ENCODE measurements at places on chromosomes 3 and 15.

GRCh38 chr3:74089814-74090213, 465.1 kb upstream of the PDZRN3 start:
- no peak for DNase-seq

DNA sequence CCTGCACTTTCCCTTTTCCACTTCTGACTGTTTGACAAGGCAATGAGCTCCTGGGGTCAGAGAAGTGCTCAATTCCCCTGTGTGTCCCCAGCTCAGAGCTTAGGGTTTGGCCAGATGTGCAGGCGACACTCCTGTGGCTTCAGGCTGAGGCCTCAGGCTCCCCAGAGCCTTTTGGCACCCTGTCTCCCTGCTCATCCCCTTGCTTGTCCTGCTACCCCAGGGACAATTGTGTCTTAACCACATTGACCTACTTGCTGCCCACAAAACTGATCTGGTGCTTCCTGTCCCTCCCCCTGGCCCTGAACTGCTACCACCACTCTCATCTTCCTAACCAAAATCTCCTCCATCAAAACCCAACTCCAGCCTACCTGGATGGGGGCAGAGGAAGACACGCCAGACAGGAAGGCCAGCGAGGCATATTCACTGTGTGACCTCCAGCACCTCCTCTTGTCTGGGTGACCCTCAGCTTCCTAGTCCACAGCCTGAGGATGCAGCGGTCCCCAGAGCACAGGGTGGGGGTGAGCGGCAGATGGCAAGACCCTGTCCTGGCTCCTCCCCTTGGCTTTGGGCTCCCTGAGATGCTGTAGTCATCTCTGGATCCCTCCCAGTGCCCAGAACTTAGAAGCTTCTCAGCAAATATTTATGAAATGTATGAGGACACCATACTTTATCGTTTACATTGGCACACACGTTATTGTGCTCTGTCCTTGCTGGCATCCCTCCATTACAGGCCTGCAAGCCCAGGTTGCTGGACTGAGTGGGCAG, 98.9 kb upstream of the SLC6A6 start:
- DNase-seq: peak; percentile 2

DNA sequence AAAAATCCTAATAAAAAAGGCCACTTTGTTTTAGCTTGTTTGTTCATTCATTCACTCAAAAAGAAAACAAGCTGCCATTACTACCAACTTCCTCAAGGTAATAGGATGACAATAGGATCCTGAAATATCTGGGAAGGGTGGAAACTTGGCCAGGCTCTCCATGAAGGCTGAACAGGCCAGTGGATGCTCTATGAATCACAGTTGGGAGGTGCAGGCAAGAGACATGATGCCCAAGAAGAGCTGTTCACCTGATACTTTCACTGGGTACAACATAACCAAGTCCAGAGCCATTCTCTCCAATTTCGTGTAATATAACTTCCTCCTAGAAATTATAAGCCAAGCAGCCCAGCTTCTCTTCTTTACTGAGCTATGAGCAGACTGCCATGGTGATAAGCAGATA, 37.3 kb downstream of the NMNAT3 start:
- DNase-seq: no peak

DNA sequence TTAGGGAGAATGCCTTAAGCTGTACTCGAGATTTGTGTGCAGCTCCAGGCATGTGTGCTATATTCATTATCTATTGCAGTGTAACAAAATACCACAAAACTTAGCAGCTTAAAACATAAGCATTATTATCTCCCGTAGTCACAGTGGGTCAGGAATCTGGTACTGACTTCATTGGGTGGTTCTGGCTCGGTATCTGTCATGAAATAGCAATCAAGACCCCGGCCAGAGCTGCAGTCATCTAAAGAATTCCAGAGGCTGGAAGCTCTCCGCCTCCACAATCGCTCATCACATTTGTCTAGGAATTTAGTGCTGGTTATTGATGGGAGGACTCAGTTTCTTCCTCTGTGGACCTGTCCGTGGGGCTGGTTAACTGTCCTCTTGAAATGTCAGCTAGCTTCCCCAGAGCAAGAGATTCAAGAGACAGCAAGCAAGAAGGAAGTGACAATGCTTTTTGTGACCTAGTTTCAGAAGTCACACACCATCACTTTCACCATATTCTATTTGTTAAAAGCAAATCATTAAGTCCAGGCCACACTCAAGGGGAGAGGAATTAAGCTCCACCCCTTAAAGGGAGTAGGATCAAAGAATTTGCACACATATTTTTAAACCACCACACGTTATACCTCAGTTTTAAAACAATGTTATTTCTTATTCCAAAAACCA, 76.1 kb downstream of the TOP2B start:
- no peak for DNase-seq

- DNase-seq: no peak
These were observed 435.5 kb upstream of the TGFBR2 start for GRCh38 chr3:30170681-30171438.

DNA sequence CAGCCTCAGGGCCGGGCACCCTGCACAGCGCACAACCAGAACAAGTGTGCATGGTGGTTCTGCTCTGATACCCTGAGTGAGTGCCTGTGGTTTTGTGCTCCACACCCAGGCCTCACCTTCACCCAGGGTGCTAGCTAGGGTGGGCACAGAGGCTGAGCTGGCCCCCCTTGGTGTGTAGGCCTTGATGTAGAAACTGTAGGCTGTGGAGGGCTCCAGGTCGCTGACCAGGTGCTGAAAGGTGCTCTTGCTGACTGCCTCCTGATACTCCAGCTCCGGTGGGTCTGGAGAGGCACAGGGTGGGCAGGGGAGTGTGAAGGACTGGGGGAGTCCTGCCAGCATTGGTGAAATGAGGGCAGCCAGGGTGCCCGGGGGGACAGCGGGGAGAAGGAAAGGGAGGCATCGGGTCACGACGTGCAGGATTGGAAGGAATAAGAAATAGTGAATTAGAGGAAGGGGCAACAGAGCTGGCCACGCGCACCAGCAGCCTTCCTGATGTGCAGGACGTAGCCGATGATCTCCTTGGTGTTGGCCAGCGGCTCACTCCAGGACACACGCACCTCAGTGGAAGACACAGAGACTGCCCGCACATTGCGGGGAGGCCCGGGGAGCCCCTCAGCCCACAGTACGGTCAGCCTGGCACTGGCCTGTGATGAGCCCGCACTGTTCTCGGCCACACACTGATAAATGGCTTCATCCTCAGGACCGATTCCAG, 26.6 kb downstream of the RNU5B-1 start:
- no peak for DNase-seq

DNA sequence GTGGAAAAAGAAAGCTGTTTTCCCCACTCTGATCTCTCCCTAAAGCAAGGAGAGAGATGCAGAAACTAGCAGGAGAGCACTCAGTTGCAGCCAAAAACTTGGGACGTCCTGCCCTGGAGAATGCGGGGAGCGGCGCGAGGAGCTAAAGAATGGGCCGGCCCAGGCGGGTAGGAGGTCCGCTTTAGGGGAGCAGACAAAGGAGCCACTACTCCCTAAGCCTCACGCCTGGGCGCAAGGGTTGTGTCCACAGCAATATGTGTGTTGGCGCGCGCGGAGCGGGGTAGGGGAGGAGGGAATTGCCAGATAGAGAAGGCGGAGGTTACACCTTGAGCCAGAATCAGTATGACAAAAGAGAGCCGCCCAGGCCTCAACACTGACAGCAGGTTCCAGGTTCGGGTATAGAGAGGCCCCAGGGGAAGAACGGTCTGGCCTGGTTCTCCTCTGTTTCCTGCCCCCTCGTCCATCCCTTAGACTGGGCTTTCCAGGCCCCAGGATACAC, 2.9 kb downstream of the WNT5A start:
- no peak for DNase-seq

GRCh38 chr3:188006726-188007393, 147.1 kb upstream of the LPP start:
- no peak for DNase-seq

GRCh38 chr3:146345900-146346299, 95.0 kb upstream of the PLSCR4 start:
- no peak for DNase-seq

- no peak for DNase-seq
These were observed 219.3 kb upstream of the SLCO3A1 start for GRCh38 chr15:91634179-91634578.

DNA sequence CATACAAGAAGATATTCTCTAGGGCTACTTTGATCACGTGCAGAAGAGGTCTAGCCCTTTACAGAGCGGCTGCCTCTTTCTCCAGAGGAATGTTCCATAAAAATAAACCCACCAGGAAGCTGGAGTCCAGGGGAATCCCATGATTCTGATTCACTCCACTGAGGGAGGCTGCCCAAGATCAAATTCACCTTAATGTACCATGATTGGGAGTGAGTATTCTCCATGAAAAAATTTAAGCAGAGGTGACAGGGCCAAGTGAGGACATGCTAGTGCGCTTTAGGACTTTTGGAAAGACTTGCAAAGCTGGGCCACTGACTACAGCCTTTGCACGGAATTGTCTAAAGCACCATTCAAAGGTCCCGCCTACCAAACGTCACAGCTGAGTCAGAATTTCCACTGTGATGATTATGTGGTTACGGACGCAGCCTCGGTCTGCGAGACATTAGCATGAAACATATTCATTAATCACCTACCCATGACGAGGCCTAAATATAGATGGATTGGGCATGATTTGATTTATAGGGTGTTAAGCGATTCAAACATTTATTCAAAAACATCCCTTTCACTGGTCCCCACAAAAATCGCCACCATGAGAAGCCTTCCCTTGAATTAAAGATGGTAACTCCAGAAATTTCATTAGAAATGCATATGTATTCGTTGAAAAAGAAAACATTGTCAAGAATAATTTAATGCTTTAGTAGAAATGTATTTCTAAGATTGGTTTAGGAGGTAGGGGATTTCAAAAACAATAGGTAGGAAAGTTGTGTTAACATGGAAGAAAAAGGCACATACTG, 152.6 kb downstream of the GREM1 start:
- DNase-seq: no peak

DNA sequence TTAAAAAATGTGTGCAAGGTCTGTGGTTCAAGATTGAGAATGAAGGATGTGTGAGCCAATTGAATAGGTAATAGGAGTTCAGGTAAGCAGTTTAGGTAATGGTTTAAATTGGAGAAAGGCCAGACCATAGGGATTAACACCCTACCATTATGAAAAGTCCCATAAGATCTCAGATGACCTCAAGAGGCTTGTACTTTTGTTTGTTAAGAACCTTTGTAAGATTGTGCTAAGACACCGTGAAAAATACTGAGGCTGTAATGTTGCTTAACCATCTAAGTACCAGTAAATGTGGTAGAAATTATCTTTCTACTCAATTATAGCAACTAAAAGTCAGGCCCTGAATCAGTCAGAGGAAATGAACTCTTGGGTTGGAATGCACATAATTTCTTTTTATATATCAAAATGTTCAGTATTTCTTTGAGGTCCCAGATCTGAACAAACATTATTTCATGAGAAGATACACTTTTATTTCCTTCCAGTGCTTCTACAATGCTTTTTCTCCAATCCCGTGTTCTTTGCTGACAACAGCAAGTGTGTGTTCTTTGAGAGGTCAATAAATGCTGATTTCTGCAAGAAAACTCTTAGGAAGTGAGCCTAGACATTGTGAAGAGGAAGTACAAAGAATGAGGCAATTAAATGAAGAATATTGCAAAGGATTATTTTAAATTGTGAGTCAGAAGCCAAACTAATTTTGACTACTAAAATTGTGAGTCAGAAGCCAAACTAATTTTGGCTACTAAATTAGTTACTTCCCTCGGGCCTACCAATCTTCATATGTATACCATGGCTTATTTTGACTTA, 66.4 kb downstream of the TCF12 start:
- DNase-seq: no peak

GRCh38 chr15:59159210-59159609, 47.4 kb upstream of the LDHAL6B start:
- no peak for DNase-seq

GRCh38 chr3:141223673-141224166, 7.9 kb upstream of the PXYLP1 start:
- no peak for DNase-seq

- no peak for DNase-seq
These were observed 29.9 kb upstream of the TJP1 start for GRCh38 chr15:29852201-29852600.

- no peak for DNase-seq
These were observed 3.8 kb upstream of the FBLN2 start for GRCh38 chr3:13544951-13545651.

- DNase-seq: no peak
These were observed 264.4 kb upstream of the PROK2 start for GRCh38 chr3:72049300-72049699.

- no peak for DNase-seq
These were observed 150.6 kb downstream of the KCNMB2 start for GRCh38 chr3:178686826-178687225.

DNA sequence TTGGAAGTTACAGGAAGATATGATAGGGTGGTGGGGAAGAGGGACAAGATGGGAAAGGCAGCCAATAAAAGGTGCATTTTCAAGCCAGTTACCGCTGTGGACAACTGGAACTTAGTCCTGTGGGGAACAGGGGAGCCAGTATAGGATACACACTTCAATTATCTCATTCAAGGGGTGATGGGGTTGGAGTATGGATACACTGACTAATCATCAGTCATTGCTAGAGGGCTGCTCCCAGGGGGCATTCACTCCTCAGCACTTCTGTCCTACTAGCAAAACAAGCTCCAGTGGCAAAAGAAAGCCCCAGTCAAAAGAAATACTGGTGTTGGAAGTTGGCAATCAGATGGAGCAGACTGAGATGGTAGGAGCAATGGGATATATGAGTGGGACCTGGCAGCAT, 183.4 kb upstream of the GADL1 start:
- no peak for DNase-seq
